Epithelial cell of alveolus of lung (primary cell): ENCODE measurements at places on chromosomes 7 and 10. TPM values are rescaled to one million over a fixed set of nuclear protein-coding genes. Genes with fewer than 3 reads are reported as not detected.

PROSER2 gene
- total RNA-seq = 8.0 and 10.5 TPM in 2 replicates

SPRN gene
- total RNA-seq = under 0.01 and 0.08 TPM in 2 replicates

ZNF503 gene
- total RNA-seq = 22.2 and 112 TPM in 2 replicates

GHRHR gene
- not detected in 2 replicates for total RNA-seq

ZNF853 gene
- 5.8 and 6.5 TPM in 2 replicates for total RNA-seq

GRM8 gene
- total RNA-seq = not detected in 2 replicates

KIAA1217 gene
- 3.7 and 5.6 TPM in 2 replicates for total RNA-seq

HOXA1 gene
- 1.4 and 3.9 TPM in 2 replicates for total RNA-seq

TUBB8 gene
- total RNA-seq = under 0.01 TPM in 1 of 2 replicates, not detected in the other

GIMAP2 gene
- 1.0 and 2.1 TPM in 2 replicates for total RNA-seq

GRM3 gene
- total RNA-seq = not detected in 2 replicates

AFAP1L2 gene
- total RNA-seq = 5.3 and 8.8 TPM in 2 replicates

MSMB gene
- total RNA-seq = not detected in 2 replicates

CREB5 gene
- 8.5 and 9.2 TPM in 2 replicates for total RNA-seq

NSUN5 gene
- 15.1 and 25.7 TPM in 2 replicates for total RNA-seq

HNRNPA2B1 gene
- 129 and 149 TPM in 2 replicates for total RNA-seq
